Hematopoietic multipotent progenitor cell treated with erythropoietin and hydrocortisone succinate and interleukin-3 and kit ligand, for 17 days (in vitro differentiated cells): ENCODE measurements at places on chromosomes 3 and 15.

DNA sequence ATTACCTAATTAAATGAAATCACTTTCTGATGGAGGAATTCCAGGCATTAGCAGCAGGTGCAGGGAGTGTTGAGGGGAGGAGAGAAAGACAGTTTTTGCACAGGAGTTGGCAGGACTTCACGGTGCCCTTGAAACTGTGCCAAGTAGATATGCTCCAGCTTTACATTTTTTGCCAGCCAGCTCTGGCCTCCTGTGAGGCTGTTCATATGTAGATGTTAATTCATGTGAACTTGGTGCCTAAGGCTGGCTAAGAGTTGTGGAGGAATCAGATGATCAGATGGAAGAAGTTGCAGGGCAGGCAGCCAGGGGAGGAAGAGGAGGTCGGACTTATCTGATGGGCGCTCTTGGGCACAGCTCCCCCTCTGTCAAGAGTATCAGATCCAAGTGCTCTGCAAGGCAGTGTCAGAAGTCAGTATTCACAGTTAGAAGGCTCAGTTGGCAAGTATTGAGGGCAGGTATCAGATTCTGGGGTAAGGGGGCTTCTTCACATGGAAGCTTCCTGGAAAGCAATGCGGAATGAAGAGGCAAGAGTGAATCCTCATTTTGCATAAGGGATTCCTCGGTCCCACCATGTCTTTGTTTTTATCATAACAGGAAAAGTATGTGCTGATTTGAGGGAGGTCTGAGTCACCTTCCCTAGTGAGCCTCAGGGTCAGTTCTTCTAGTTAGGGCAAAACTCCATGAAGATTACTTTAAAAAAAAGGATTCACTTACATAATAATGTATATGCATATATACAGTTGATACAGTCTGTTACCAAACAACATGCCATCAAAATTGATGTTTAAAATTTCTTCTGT, 172.6 kb upstream of the UMPS start:
- no peak for DNase-seq

GRCh38 chr3:28406241-28406640, 57.6 kb upstream of the AZI2 start:
- DNase-seq: no peak

GRCh38 chr3:134623615-134624245, 27.1 kb downstream of the KY start:
- DNase-seq: no peak

- no peak for DNase-seq
Observed at GRCh38 chr15:87604857-87605446, 651.6 kb downstream of the NTRK3 start.

GRCh38 chr15:89616228-89616627, 39.0 kb downstream of the KIF7 start:
- DNase-seq: no peak

DNA sequence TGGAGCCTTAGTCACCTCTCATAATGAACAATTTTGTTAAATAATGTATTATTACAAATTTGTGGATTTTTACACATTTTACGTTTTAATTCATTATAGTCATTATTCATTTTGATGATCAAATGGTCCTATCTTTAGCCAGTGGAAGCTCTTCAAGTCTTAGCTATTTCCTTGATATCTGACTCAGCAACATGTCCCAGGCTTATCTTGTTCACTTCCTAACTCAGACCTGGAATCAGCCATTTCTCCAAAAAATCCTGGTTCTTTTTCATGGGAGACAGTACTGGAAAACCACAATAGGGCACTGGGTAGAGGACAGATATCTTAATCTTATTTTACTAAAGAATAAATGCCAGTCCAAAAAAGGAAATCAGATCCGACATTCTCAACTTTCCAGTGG, 56.4 kb downstream of the RYK start:
- DNase-seq: no peak

GRCh38 chr3:117486719-117487716, 777.4 kb downstream of the TUSC7 start:
- DNase-seq: no peak

DNA sequence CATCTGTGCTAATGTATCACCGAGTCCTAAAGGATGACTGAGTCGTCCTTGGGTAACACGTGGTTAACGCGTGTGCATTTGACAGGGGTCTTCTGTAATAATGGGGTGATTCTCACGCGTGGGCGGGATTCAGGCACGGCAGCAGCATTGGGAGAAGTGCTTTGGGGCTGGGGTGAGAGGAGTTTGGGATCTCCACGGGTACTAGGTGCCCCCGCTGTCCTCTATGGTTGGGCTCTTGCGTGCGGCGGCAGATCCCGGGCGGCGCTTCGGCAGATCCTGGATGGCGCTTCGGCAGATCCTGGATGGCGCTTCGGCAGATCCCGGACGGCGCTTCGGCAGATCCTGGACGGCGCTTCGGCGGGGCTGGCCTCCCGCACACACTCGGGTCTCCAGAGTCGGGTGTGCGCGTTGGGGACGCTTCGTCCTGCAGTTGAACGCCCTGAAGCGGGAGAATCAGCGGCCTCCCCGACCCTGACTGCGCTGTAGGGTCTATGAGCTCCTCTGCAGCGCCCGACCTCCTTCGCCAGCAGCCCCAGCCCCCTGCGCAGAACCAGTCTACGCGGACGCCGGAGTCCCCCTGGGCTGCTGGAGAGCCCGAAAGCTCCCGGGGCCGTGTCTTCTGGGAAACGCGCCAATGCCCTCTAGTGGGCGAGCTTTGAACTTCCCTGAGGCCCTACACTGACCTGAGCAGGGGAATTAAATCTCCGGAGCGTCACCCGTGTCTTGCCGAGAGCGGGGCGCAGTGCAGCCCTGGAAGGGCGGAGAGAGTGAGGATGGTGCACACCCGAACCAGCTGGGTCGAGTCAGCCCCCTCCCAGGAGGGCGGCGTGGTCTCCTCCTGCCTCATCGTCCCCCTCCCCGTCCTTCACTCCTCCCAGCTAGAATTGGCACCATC, 48.1 kb upstream of the EPHB3 start:
- DNase-seq: peak; percentile 60

GRCh38 chr15:48622237-48622636, 23.3 kb downstream of the FBN1 start:
- no peak for DNase-seq

DNA sequence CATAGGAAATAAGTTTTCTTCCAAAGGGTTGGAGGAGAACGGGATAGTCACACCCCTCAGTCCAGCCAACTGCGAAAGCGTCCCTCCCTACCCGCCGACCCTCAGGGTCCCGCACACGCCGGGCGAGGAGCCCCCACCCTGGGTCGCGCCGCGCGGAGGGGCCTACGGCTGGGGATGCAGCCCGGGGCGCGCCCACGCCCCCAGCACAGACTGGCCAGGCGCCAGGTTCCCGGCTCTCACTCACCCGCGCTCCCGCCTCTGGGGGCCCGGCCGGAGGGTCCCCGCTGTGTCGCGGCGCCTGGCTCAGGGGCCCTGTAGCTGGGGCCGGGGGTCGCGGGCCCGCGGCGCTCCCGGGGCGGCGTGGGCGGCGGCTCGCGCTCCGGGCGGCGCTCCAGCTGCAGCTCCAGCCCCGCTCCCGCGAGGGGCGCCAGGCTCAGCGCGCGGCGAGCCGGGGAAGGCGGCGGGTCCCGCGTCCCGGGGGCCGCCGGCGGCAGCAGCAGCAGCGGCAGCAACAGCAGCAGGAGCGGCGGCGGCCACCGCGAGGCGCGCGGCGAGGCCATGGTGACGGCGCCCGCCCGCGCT, 375 bp downstream of the HEG1 start:
- DNase-seq: no peak

DNA sequence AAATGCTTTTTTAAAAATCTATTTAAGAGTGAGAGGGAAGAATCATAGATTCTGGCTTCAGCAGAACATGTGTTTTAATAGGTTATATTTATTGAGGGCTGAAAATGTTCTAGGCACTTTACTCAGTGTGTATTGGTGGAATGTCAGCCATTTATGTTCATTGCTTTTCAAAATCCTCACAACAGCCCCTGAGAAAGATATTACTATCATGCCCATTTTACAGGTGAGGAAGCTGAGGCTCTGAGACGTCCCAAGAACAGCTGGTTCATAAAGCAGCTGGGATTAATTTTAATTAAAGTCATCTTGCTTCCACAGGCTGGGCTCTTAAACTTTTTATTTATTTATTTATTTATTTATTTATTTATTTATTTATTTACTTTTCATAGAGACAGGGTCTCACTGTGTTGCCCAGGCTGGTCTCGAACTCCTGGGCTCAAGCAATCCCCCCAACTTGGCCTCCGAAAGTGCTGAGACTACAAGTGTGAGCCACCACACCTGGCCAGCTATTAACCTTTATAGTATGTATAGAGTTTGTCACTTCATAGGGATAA, 364.6 kb downstream of the SHQ1 start:
- DNase-seq: no peak

GRCh38 chr3:24145981-24146822, 201.1 kb downstream of the NR1D2 start:
- DNase-seq: no peak

DNA sequence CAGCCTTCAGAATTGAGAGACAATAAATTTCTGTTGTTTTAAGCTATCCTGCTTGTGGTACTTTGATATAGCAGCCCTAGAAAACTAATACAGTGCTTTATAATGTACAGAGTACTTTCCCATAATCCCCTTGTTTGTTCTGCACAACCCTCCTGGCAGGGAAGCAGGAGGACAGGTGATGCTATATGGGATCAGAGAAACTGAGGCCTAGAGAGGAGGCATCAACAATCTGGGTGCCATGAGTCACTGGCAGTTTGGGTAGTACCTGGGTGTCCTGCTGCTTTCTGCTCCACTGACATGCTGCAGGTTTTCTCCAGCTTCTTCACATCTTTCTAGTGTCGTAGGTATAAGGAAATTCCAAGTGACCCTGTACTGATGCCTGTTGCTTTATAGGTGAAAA, 55.0 kb downstream of the CTDSPL start:
- no peak for DNase-seq

- DNase-seq: no peak
Observed at GRCh38 chr3:59658866-59659265, 609.0 kb upstream of the CFAP20DC start.

GRCh38 chr15:45165536-45165935, 22.2 kb downstream of the SHF start:
- DNase-seq: no peak

DNA sequence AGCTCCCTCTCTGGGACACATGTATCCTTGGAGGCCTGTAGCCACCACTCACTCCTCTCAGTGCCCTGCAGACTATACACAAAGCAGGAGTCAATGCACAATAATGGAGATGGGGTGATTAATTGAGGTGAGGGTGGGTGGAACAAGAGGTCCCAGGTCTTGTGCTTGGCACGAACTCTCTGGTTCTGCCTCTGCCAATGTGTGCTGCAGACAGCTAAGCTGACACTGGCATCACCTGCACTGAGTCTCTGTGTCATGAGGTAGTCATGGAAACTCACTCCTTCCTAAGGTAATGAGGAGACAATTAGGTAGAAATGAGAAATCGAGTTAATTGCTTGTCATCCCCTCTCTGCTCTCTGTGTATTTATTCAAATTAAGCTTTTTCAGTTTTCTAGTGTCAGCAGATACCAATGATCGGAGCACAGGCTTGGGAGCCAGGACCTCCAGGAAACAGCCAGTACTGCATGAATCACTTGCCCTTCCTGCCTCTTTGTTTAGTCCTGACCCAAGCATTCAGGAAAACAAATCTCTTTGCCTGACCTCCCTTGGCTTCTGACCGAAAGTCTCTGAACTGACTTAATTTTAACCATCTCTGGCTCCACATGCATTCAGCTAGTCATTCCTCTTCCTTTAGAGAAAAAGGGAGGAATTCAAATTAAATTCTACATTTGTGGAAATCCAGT, 56.7 kb downstream of the DRD3 start:
- no peak for DNase-seq
